ENCODE measurements at places on chromosomes 12 and 14. TPM values are rescaled to one million over a fixed set of nuclear protein-coding genes. Genes with fewer than 3 reads are reported as not detected.

DNA sequence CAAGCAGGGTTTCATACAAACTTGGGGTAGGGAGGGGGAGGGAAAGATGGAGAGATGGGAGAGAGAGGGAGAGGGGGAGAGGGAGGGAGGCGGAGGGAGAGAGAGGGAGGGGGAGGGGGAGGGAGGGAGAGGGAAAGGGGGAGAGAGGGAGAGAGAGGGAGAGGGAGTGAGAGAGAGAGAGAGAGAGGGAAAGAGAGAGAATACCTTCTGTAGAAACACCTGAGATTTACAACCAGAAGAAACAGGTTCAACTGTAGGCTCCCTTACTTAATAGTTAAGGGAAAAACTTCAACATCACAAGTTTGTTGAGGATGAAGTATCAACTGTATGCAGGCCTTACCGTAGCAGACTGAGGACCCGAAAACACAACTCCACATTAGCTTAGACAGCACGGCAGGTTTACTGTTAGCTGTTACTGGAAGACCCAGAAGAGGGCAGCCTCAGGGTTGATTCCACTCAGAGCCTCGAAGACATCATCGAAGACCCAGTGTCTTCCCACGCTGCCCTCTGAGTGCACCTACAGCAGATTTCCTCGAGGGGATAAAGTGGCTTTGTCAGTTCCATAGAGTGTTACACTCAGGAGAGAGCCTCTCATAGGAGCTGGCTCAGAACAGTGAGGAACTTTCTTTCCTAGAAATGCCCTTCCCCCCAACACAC, 72.4 kb downstream of the NT5DC3 start:
- no peak for DNase-seq

FAM186B gene
- 0.51 TPM for total RNA-seq

- DNase-seq = no peak
Observed at GRCh38 chr12:29286081-29286790, 94.7 kb downstream of the ERGIC2 start.

CALM1 gene
- 269 TPM for total RNA-seq

NRXN3 gene
- total RNA-seq = 0.51 TPM

DNA sequence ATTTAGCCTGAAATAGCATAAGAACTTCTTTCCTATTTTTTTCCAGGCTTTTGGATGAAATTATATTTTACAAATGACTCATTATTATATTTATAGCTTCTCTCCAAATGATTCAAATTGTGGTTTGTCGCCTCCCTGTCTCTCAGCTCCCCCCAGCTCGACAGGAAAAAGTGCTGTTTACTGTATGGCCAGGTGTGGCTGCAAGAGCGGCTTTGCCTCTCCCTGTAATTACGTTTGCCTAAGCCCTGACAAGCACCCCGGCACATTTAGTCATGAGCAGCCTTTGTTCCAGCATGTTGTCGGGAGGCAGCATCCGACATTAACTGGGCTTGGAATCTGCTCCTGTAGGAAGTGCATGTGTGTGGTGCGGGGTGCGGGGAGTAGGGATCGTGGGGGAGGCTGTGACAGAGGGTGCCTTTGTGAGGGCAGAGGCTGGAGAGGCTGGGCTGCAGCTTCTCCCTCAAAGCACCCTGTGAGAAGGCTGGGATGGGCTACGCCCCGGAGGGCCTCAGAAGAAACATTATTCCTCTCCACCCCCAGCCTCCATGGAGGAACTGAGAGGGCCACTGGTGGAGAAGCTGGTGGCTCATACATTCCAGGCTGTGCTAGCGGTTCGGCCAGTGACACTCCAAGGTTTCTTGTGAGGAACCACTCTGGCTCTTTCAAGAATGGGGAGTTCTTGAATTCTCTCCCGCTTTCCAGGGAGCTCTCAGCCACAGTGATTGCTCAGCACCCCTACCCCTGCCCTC, 42.1 kb upstream of the CTDSP2 start:
- DNase-seq = peak; percentile 86

DNA sequence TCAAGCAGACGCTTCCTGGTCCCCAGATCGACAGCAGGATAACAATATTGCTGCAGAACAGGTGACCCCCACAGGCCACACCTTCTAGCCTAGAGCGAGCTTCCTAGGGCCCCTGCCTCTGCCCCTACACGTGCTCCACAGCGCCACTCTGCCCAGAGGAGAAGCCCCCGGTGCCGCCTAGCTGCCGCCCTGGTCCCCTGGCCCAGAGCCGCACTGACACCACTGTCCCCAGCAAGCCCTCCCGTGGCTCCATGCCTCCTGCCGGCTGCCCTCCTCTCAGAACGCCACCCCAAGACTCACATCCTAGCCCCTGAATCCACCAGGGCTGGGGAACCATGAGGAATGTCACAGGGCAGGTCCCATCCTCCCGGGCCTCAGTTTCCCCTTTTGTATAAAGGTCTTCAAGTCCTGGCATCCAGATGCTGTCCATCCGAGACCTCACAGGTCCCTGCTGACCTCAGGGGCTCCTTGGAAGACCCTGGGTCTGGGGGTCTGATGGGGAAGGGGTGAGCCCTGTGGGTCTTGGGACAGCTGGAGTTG, 31.0 kb downstream of the JAG2 start:
- DNase-seq = no peak

- no peak for DNase-seq
Observed at GRCh38 chr12:111605911-111606766, 7.0 kb upstream of the ATXN2 start.

RASSF8 gene
- total RNA-seq = 50.6 TPM

GRCh38 chr12:32560520-32560919, 118.6 kb upstream of the DNM1L start:
- DNase-seq = no peak

EXOC5 gene
- total RNA-seq = 38.0 TPM

CLEC1A gene
- not detected for total RNA-seq

DNA sequence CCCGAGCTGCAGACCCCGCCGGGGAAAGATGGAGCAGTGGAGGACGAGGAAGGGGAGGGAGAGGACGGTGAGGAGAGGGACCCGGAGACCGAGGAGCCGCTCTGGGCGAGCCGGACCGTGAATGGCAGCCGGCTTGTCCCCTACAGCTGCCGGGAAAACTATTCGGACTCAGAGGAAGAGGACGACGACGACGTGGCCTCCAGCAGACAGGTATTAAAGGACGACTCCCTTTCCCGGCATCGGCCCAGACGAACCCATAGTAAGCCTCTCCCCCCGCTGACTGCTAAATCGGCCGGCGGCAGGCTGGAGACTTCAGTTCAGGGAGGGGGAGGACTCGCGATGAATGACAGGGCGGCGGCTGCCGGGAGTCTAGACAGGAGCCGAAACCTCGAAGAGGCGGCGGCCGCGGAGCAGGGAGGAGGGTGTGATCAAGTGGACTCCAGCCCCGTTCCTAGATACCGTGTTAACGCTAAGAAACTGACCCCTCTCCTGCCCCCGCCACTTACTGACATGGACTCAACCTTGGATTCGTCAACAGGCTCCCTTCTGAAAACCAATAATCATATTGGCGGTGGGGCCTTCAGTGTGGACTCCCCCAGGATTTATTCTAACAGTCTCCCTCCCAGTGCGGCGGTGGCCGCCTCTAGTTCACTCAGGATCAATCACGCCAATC, 962 bp downstream of the LEMD3 start:
- DNase-seq = peak; percentile 50

- DNase-seq = peak; percentile 84
Observed at GRCh38 chr12:87427770-87428169, 601.4 kb downstream of the C12orf50 start.

- DNase-seq = no peak
Observed at GRCh38 chr12:65817866-65818265, 6.4 kb upstream of the HMGA2 start.

ABCC9 gene
- 9.9 TPM for total RNA-seq

PTPRB gene
- total RNA-seq = 0.66 TPM

GRCh38 chr12:15049461-15050153, 76.8 kb downstream of the PDE6H start:
- no peak for DNase-seq

CD69 gene
- total RNA-seq = not detected

DNA sequence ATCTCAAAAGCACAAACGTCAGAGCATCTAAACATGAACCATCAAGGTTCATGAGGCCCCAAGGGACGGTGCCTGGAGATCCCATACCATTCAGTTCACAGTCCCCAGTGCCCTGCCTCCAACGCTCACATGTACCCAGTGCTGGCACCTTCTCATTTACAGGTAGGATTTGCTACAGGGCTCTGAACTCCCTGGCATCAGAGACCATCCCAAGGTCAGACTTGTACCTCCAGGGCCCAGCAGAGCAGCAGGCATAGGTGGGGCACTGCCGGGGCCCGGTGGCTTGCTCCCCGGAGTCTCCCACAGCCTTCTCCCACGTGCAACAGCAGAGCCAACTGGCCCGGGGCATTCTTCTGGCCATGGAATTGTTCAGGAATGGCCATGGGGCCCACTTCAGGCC, 114.8 kb downstream of the BCL11B start:
- no peak for DNase-seq

HOXC13 gene
- not detected for total RNA-seq

LMNTD1 gene
- not detected for total RNA-seq

DNA sequence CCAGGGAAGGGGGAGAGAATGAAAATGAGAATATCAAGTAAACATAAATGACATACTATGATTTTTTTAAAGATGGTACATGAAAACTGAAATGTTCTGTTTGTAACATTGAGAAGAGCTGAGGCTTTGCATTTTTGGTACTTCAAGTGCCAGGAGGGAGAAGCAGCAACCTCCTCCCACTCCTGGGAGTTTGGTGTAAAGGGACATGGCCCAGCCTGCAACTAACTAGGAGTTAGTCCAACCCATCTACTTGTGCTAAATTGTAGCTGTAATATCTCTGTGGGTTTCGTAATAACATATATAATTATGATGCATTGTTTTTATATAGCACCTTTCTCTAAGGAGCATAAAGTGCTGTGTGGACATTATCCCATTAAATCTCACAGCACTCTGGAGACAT, 517.5 kb downstream of the NELL2 start:
- DNase-seq = no peak

DNA sequence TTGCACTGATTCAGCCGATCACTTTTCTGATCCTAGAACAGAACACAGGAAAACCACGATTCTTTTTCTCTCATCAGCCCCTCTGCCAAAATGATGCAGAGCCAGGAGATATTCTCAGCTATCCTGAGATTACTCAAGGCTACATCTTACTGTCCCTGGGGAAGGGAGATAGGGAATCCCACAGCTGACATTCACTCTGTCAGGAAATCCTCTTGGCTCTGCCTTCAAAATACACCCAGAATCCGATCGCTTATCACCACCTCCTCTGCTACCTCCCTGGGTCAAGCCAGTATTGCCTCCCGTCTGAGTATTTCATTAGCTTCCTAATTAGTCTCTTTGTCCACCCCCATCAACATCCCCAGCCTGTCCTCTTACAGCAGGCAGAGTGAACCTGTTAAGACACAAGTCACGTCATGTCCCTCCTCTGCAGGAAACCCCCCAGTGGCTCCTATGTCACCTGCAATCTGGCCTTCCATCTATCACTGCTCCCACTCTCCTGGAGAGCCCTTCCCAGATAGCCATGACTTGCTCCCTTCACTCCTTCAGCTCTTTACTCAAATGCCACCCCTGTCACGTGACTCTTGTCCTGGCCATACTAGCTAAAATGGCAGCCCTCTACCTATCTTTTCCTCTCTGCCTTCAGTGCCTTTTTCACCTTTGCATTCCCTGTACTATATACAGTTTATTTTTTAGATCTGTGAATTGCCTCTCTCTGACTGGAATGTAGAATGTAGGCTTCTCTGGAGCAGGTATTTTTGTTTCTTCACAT, 70.3 kb downstream of the GALNT4 start:
- no peak for DNase-seq

MYO1H gene
- total RNA-seq = not detected

- peak; percentile 44 for DNase-seq
Observed at GRCh38 chr12:77488041-77488620, 342.6 kb upstream of the NAV3 start.

DNA sequence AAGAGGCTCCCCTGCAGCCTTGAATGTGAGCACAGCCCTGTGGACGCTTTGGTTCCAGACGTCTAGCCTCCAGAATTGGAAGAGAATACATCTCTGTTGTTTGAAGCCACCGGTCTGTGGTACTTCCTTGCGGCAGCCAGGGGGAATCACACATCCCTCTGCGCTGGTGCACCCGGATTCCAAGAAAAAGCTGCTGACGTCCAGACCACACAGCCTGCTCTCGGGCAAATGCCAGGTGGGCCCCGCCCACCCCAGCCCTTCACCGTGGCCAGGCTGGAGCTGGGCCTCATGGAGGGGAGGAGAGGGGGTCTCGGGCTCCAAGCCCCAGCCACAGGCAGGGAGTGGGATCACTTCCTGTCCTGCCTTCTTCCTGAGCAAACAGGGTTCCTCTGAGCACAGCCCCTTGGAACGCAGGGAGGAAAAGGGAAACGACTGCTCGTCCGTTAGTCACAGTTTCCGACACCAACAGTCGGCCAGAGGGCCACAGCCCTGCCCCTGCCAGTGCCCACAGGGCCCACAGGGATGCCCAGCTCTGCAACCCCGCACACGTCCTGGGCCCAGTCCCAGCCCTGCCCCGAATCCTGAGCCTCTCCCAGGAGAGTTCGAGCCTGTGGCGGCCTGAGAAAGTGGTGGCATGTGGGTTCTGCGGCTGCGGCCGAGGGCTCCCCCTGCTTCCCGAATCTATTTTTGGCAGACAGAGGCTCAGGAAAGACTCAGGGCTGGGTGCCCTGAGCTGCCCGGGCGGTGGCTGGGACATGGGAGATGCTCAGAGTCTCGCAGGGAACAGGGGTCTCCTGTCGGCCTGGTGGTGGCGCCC, 85.3 kb downstream of the RFLNA start:
- DNase-seq = peak; percentile 94

ADCY4 gene
- total RNA-seq = 1.3 TPM

GRCh38 chr12:130158754-130159059, 3.6 kb upstream of the FZD10 start:
- DNase-seq = no peak

DNA sequence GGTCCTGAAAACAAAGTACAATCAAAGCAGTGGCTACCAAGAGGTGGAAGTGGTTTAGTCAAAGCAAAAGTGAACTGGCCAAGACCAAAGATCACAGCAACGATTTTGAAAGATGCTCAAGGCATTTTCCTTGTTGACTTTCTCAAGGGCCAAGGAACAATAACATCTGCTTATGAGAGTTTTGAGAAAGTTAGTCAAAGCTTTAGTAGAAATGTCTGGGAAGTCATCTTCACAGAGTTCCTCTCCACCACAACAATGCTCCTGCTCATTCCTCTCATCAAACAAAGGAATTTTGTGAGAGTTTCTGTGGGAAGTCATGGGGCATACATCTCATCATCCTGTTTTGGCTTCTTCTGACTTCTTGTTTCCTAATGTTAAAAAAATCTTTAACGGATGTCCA, 80.1 kb downstream of the PLEKHA5 start:
- no peak for DNase-seq

TOGARAM1 gene
- 22.1 TPM for total RNA-seq

DNA sequence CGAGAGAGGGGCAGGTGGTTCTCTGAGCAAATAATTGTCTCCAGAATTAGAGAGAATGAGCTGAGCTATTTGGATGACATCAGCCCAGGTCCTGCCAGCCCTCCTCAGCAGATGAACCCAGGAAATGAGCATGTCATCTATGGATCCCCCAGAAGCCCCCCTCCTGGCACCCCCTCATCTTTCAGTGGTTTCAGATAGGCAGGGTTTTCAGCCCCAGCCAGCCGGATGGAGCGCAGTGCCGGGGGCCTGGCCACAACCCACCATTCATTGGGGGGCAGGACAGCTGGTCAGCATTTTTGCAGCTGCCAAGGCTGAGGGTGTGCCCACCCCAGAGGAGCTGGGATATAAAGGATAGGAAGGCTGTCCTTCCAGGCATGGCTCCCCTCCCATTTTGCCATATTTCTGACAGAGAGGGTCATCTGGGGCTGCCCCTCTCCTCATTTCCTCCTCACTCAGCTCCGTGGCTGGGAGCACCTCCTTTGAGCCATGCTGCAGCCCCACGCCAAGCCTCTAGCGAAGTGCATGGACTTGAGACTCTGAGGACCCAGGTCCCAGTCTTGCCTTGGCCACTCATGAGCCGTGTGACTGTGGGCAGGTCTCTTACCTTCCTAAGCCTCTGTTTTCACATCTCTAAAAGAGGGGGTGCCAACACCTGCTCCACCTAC, 6.0 kb upstream of the KRT71 start:
- DNase-seq = no peak
